ENCODE measurements at places on chromosomes 7 and 10.

DNA sequence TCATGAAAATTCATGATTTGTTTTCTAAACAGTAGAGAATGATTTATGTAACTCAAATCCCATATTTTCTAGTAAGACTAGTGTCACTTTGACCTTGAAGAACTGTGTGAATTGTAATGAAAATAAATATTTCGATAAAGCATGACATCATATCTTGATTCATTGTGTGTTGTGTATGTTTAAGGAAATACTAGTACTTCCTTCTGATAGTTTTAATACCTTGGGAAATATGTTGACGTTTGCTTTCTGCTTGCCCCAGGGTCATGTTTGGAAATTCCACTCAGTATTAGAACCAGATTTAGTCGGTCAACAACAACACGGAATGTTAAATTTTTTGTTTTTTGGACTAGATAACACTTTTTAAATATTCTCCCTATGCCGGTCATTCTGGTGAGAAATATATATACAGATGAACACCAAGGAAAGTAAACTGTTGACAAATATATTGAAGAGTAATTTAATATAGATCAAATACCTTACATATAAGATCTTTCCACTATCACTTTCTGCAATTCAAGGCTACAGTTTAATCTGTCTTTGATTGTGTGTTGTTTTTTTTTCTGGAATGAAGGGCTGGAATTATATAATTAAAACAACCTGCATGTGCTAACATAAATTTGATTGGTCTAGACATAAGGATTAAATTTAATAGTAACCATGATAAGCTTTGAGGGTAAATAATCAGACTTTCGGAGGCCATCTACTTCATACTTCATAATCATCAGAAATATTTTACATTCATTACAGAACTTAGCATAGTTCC is 126.2 kb downstream of the MDFIC start:
- DNase-seq: no peak

GRCh38 chr7:141436575-141437075 is 114.6 kb upstream of the AGK start:
- no peak for DNase-seq

DNA sequence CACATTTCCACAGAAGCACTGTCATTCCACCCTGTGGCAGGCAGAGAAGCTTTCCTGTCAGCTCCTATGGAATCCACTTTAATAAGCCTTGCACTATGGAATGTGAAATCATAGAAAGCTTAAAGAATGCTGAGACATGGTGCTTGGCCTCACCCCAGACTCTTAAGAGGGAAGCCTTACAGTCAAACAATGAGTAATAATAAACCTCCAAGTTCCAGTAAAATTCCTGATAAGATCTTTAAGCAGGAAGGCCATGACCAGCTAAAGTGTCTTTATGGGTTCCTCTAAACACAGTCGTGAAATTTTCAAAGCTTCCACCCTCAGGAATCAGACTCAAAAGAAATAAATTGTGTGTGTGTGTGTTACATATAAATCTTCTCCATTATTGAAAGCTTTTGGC is 11.9 kb upstream of the TEX36 start:
- DNase-seq: no peak

- DNase-seq: no peak
Measured at GRCh38 chr10:79162861-79163665, 94.3 kb downstream of the ZMIZ1 start.

- DNase-seq: no peak
Measured at GRCh38 chr7:3157566-3158287, 114.1 kb upstream of the CARD11 start.

GRCh38 chr7:148774471-148774870 is 75.8 kb downstream of the CUL1 start:
- DNase-seq: no peak

DNA sequence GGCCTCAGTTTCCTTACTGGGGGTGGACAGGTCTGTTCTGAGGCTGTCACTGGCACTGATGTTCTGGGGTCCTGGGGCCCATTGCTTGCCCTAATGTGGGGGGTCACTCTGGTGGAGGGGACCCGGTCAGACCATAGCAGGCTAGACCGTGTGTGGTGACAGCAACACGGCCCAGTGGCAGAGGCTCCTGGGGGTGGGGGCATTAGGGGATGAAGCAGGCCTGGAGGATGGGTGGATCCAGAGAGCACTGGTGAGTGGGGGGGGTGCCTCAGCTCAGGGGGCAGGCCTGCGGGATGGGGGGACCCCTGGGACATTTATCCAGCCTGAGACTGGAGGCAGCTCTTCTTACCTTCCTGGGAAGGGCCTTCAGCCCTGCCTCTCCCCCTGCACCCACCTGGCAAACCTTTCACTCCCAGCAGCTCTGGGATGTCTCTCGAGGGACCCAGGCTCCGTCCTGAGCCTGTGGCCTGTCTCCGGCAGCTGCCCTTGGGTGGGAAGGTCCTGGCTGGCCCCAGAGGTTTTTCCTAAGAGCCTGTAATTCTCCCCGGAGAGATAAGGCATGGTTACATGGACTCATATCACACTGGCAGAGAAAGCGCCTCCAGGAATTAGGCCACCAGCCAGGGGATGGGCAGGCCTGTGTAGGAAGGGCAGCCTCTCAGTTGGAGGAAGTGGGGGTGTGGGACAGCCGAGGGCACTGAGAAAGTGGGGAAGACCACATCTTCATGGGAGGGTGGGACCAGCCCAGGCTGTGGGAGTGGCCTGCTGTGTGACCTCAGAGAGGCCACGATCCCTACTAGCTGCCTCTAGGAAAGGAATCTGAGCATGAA is 147.7 kb downstream of the UBE2H start:
- no peak for DNase-seq

- no peak for DNase-seq
Measured at GRCh38 chr10:61164458-61165160, 220.6 kb upstream of the RHOBTB1 start.

DNA sequence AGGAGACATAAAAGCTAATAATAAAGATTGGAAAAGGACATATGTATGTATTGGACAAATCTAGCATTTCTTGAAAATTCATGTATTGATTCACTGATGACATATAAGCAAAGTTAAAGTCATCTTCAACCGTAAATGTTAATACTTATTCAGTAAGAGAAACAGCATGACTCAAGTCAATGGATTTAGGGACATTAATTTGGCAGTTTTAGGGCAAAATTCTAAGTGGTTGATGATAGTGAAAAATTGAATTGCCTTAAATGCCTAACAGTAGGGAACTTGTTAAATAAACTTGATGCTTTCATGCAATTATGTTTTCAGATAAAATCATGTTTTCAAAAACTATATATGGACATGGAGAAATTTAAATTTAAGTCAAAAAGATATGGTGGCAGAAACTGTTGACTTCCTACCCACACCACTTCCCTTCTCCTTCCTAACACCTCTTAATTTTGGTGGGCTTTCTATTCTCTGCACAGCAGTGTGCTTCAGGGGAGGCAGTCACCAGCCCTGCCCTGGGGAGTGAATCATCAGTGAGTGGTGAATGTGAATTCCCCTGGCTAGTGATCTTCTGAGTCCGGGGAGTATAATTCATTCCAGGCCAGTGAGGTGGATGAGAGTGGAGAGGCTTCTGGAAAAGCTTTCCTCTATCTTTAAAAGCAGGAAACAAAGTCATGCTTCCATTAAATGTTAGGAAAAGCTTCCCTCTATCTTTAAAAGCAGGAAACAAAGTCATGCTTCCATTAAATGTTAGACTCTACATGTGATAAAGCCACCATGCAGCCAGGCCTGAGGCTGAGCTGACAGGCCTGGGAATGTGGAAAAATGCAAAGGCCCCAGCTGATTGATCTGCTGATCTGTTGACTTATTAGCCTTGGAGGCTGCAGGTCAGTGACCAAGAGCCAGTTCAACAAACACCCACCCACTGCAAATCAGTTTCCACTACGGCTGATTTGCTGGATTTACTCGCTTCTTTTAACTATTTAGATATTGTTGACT is 25.2 kb upstream of the ITGB1 start:
- DNase-seq: no peak

DNA sequence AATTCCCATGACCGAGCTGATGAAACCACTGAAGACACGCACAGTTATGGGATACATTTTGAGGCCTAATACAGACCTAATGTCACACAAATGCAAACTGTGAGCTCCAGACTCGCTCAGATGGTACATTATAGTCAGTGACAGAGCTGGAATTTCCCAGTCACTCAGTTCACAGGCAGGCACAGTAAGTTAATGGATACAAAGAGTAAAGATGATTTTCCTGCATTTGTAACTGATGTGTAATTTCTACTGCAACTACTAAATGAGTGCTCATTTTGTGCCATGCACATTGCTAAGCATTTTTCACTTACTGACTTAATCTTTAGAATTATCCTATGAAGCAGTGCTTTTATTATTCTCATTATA is 56.5 kb downstream of the ENO4 start:
- no peak for DNase-seq

- DNase-seq: no peak
Measured at GRCh38 chr7:94908323-94909178, 1.2 kb downstream of the PPP1R9A start.

DNA sequence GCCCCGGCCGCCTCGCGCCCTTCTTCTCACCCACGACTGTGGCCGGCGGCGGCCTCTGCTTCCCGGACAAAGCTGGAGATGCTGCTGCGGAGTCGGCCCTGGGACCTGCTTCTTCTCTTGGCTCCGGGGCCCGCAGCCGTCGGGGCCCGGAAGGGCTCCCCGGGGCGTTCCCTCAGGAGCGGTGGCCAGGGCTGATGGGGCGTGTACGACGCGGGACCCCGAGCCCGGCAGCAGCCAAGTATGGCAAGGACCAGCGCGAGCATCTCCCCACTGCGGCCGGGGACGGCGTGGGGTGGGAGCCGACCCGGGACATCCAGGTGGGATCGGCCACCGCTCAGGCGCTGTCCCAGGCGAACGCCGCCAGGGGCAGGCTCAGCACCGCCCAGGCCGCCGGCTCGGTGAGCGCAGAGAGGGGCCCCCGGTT is 27.6 kb upstream of the BMS1 start:
- DNase-seq: no peak

GRCh38 chr10:93199191-93199751 is 125.6 kb downstream of the CYP26A1 start:
- DNase-seq: no peak

DNA sequence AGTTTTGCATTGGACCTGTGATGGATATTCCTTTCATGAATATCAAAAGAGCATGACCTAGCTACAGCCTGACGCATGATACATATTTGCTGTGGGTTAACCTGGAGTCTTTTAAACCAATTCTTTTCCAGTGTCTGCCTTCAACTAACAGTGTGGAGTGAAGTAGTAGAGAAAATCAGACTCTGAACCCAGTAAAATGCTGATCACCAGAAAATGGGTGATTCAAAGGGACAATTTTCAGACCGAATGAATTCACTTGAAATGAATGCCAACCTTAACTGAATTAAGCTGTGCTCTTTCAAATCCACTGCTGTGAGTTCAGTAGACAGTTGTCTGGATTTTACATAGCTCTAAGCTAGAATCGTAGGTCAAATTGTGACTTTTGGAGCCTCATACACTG is 123.0 kb downstream of the CDK14 start:
- no peak for DNase-seq

- no peak for DNase-seq
Measured at GRCh38 chr7:207418-208129, 15.2 kb downstream of the FAM20C start.

DNA sequence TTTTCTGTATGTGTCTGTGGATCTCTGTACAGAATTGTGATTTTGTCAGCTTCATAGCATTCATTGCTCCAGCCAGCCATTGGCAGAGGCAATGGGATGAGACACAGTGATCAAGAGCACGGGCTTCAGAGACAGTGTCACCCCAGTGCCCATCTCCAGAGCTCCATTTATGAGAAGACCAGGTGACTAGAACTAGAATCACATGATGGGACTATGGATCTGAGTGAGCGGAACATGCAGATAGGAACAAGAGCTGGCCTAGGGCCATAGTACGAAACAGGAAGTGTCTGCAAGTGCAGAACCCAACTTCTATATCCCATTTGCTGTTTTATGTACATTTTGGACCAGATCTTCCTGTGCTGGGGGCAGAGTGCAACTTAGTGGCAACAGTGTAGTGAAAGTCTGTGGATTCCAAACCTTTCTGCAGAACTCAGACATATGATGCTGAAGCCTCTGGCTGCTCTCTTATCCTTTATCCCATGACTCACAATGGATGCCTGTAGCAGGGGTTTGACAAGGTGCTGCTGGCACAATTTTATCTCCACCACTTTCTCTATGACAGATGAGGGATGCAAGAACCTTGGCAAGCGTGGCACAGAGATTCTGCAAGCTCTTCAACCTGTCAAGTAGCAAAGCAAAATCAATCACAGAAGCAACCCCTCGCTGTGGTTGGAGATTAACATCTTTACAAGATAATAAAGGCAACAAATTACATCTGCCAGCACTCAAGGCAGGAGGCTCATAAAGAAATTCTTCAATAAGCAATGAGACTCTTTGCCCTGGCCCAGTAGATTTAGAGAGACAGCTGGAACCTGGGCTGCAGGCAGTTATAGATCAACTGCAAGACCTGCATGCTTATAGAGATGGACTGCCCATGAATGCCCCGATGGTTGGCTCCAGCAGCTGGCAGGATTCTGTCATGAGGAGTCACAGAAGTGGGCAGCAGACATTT is 681.3 kb downstream of the TNS3 start:
- DNase-seq: no peak

DNA sequence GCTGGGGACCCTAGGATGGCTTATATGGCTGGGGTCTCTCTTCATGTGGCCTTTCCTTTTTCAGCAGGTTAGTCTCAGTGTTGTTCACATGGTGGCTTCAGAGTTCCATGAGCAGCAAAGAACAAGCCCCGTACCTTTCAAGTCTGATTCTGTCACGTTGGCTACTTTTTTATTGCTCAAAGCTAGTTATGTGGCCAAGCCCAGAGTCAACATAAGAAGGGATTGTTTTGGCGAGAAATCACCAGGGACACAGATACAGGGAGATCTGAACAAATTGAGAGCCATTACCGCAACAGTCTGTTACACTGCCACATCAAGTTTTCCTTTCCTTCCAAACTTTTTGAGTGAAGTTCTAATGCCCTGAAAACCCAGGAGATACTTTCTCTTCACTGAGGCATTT is 770.5 kb downstream of the LRMDA start:
- DNase-seq: no peak

DNA sequence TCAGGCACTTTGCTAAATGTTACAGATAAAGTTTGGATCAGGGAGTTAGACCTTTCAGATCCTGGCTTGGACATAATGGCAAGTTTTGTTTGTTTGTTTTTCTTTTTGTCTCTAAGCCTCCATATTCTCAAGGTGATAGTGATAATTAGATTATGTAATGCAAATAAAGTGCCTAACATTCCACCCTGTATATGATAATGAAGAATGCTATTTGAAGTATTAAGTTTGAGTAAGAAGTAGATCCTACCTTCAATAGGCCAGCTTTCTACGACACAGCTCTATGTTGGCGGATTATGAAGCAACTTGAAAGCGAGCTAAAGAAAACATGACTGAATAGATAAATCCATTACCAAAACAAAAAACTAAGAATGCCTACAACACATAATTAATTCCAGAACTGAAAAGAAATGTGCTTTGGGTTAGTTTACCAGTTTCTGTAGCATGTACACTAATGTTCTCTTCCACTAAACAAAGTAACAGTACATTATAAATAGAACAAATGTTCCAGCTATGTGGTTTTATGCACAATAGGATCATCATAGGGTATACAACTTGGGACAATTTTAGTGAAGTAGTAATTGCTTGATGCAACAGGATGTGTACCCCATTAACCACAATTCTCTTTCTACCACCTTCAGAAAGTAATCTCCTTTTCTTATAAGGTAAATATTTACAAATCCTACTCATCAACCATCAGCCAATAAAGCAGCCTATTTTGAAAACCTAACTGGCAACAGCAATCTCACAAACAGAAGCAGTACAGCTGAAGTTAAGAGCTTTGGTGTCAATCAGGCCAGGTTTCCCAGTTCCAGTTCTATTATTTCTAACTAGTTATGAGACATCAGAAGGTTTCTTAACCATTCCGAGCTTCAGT is 1.5 kb downstream of the SEM1 start:
- DNase-seq: no peak

Data from activated naive CD4-positive, alpha-beta T cell treated with anti-CD3 and anti-CD28 coated beads, Interleukin-2, amount 50 U/mL, for 16 hours (primary cell).